ENCODE measurements at places on chromosomes 13 and 19.

DNA sequence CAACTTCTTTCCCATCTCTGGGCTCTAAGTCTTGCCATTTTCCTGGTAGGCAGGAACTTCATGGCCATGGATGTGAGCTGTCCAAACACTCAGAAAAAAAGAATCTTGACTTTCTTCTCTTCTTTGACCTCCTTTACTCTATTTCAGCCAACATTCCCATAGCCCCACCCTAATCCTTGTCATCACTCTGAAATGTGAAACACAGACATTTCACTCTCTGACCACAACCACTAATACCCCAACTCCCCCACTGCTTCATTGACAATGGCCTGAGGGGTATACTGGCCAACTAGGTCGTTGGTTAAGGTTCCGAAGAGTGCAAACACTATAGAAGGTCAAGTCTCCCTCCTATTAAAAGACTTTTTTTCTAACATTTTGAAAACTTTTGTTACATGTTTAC, 4.7 kb upstream of the CYP2A13 start:
- no peak for DNase-seq

DNA sequence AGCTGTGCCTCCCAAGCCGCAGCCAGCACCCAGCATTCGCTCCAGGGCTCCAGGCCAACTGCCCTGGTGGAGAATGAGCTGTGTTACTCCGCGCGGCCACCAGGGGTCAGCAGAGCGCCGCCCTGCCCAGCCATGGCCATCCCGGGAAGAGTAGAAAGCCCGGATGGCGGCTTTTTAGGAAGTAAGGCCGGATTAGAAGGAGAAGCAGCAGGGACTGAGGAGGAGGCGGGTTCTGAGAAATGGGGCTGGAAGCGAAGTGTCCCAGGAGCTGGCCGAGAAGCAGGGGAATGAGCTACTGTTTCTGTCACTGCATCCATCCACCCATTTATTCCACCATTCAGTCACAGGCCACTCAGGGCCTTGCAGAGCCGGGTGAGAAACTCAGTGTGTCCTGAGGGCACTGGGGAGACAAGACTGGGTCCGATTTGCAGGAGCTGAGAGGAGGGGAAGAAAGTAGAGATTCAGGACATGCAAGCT, 6.6 kb upstream of the NPAS1 start:
- DNase-seq, result peak; percentile 83

DNA sequence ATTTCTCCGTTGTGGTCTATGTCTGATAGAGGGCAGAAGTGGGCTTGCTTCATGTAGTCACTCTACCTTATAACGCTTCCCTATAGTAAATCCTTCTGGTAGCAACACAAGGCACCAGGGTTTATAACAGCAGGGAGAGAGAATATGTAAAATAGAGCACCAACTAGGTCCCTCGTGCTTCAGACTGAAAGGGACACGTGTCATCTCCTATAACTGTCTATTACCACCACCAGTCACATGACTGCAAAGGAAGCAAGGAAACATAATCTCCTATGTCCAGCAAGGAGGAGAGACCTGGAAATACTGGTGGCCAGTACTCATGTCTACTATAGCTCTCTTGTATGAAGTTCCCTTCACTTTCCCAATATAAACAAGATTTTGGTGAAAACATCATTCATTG, 79.2 kb downstream of the SLAIN1 start:
- no peak for DNase-seq

- no peak for DNase-seq
Measured at GRCh38 chr13:40993987-40994386, 25.1 kb downstream of the ELF1 start.

GRCh38 chr19:42323473-42323851, 2.0 kb upstream of the MEGF8 start:
- no peak for DNase-seq

GRCh38 chr19:7900931-7901330, 2.7 kb upstream of the MAP2K7 start:
- DNase-seq, result no peak

DNA sequence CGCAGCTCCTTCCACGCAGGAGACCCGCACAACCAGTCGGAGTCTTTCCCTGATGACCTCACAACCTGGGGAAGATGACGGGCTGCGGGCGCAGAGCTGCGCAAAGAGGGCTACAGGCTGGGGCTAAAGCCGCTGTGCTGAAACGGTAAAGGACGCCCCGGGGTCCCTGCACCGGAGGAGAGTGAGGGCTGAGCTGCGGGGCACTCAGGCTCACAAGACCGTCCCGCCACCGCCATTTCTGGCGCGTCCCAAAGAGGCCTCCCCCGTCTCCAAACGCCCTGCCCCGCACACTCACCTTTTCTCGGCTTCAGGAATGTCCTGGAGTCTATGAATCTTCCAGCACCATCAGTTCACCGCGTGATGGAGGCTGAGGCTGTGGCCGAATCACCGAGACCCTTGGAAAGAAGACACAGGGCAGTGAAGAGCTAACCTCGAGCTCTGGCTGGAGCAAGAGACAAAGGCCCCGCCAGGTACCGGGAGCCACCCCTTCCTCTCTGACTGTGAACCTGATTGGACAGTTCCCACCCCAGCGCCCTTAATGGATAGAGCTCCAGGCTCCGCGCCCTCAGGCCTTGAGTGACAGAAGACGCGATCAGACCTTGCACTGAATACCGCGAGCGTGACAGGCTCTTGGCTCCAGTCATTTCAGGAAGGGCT, 41.8 kb upstream of the ZNF429 start:
- DNase-seq, result peak; percentile 77

DNA sequence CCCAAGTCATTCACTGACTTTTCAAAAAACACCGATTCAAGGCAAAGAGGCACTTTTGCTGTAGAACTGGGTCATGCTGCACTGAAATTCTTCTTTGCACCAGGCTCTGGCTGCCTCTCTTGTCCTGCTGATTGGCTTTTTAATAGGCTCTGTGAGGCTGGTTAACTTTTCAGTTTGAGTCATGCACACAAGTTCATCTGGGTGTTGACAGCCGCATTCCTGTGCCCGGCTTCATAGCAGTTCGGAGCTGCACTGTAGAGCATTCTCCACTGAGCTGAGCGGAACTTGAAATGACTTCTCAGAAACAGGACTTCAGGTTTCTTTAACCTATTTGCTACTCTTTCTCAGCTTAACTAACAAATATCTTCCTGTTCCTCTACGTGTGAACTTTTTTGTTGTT, 978.3 kb downstream of the UQCRFS1 start:
- no peak for DNase-seq

GRCh38 chr13:95723438-95723837, 46.5 kb downstream of the DNAJC3 start:
- DNase-seq, result no peak

- DNase-seq, result no peak
Measured at GRCh38 chr13:33560726-33561125, 257.2 kb upstream of the RFC3 start.

DNA sequence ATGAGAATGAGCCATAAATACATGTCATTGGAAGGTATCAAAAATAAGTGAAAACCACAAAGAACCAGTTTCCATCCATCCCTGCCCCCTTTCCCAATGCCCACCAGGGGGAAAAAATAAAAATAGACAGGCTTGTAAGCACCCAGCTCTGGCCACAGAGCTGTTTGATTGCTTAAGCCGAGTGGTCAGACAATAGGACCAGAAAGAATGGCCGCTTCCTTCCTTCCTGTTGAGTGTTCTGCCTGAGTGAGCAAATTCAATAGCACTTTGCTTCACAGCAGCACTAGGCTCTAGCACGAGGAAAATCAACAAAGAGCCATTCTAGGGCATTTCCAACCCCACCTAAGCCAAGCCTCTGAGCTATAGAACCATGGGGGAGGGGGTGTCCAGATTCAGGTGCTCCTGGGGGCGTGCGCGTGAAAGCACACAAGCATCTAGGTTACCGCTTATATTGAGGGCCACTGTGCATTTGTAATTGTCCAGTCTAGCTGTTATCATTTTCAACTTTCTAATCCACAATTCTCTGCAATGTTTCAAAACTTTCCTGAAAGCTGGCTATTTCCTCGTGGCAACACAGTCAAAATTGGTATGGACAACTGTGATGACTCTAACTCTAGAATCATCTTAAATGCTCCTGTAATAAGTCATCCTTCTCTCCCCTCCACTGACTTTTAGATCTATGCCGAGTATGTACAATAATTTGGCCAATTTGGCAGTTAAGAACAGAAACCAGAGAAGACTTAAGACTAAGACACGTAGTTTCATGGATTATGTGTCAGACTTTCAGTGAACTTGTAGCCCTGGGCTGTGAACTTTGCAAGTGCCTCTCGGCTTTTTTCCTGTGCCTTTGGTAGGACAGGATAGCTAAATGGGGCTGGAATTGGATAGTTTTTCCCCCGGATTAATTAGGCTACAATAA, 64.3 kb downstream of the SPRY2 start:
- DNase-seq, result no peak

GRCh38 chr13:99875391-99875790, 96.2 kb downstream of the ZIC5 start:
- no peak for DNase-seq

GRCh38 chr13:38606699-38607535, 80.0 kb upstream of the FREM2 start:
- no peak for DNase-seq

GRCh38 chr19:679418-680286, 3.5 kb downstream of the FSTL3 start:
- peak; percentile 61 for DNase-seq

DNA sequence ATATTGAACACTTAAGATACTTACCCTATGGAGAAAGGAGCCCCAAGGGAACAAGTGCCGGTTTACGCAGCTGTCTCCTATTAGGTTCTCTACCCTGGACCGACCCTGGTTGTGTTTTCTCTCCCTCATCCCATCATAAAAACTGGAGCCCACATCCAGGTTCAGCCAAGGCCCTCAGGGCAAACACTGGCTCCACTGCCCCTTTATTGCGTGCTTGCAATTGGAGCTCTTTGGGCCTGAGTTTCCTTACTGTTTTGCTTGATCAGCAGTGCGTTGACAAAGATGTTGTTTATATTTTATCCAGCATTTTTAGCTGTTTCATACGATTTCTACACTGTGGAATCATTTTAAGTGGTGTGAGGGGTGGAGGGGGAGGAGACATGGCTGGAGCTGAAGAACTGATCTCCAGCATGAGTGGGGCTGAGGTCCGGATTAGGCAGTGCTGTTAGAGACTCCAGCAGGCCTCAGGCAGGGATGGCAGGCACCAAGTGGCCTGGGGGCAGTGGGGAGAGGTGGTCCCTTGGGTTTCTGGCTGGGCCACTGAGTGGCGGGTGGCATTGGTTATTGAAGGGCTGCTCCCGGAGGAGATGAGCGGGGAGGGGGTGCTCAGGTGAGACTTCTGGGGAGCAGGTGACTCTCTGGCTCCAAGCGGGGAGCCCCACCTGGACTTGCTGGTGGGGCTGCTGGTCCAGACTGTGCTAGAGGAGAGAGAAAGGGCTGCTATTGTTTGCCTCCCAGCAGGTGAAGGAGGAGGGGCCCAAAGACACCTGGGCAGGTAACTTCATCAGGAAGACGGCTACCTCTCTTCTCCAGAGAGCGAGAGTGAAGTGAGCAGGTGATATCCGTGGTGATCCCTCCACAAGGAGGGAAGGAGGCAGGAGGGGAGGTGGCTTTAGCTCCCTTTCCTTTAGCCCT, 62.4 kb upstream of the RNF113B start:
- DNase-seq, result no peak

DNA sequence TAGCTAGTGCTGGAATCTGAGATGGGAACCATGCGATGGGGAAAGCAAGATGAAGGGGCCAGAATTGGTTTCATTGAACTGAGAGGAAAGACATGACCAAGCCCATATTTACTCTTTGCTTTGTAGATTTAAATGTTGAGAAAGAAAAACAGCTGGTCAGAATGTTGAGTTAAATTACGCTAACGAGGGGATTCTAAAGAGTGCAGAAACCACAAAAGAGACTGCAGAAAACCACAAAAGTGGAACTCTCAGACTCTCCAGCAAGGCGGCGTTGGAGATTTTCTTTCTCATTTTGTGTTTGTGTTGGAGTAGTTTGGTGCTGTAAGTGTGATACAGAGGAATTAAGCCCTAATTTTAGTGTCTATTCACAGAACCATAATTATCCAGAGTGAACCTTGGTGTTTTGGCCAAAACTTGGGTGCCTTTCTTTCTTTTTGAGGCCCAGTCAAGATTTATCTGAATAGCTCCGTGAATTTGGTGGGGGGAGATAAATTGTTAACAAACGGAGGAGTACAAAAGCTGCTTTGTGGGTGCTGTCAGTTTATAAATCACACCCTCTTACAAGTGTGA, 26.3 kb downstream of the SAE1 start:
- no peak for DNase-seq

- DNase-seq, result no peak
Measured at GRCh38 chr13:90577726-90578125, 769.8 kb upstream of the MIR17HG start.

DNA sequence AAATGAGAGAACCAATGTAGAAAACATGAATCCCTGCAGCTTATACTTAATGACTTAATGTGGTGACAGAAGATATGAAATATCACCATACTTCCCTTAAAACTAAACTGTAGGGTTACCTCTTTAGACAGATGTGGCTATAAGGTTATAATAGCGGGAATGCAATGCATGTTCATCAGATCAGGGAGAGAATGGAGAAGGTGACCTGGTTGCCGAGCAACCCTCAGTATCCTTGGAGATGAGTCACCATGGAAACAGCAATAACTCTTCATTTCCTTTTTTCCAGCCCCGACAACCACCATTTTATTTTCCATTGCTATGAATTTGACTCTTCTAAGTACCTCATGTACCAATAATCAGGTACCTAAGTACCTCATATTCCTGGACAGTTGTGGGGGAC, 28.0 kb upstream of the ZNF835 start:
- DNase-seq, result no peak

DNA sequence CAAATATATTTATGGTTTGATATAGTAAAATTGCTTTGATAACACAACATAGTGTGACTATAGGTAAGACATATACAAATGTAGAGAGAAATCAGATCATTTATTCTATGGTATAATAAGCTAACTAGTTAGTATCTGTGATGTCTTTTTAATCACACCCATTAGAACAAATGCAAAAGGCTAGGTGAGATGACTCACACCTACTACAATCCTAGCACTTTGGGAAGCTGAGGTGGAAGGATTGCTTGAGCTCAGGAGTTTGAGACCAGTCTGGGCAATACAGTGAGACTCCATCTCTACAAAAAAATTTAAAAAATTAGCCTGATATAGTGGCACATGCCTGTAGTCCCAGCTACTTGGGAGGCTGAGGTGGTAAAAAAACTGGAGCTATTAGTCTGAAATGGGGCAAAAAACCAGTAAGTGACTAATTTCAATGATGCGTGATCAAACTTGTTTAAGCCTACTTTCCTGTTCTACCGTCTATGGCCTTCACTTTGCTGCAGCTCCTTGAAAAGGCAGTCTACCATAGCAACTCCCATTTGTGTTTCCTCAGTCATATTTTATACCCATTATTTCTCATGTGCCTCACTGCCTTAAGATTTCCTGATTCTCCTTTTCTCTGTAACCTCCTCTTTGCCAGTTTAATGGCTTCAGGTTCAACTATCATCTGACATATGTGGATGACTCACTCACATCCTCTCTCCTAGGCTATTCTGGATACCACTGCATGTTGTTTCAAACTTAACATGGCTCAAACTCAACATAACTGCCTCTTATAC, 12.5 kb downstream of the ALG5 start:
- DNase-seq, result no peak

- no peak for DNase-seq
Measured at GRCh38 chr19:40831502-40832430, 18.5 kb downstream of the CYP2A6 start.

Data from K562 (cell line).